ENCODE measurements at places on chromosomes 5 and 9.

DNA sequence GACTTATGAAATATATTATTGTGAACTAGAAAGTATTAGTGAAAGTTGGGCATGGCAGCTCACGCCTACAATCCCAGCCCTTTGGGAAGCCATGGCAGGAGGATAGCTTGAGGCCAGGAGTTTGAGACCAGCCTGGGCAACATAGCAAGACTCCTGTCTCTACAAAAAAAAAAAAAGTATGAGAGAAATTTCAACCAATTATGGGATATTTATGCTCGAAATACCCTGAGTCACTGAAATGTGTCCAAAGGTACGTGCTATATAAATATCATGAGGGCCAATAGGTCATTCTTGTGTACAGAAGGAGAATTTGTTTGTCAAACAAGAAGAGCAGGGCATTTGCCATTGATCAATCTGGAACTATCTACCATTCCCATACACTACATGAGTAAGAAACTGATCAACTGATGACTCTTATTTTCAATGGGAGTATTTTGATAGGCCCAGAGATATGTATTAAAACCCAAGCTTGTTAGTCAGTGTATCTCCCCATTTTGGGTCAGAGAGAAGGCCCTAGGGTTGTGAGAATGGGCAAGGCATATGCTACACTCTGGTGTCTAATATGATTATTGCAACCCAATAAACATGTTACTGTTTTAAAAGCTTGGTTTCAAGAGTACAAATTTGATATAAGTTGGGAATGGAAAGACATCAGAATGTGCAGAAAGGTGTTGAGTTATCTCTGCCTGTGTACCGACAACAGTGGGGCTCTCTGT is 21.7 kb upstream of the HOMER1 start:
- no peak for DNase-seq

DNA sequence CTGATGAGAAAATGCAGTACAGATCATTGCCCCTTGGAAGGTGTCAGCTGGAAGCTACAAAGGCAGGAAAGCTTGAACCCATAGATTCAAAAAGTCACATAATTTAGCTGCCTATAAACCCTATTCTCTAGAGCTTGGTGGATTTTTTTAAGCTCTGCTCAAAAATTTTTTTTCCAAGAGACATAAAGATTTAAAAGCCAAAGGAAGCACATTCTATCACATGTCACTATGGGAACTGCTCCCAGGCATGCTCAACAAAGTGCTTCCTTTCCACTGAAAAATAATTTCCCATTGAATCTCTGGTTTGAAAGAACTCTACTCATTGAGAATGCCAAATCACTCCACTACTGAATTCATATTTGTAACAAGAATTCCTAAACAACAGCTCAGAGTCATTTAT is 419.8 kb downstream of the CETN3 start:
- no peak for DNase-seq

DNA sequence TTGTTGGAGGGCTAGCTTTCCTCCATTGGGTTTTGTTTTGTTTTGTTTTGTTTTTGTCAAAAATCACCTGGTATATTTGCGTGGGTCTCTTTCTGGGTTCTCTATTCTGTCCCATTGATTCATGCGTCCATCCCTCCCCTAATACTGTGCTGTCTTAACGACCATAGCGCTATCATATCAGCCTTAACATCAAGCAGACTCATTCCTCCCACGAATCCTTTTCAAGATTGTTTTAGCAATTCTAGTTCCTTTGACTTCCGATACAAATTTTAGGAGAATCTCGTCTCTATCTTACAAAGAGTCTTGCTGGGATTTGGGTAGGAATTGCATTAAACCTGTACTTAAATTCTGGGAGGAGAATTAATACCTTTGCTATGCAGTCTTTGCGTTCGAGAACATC is 31.1 kb upstream of the RNF130 start:
- DNase-seq, result no peak

GRCh38 chr9:4566806-4567205 is 76.5 kb downstream of the SLC1A1 start:
- DNase-seq, result no peak

DNA sequence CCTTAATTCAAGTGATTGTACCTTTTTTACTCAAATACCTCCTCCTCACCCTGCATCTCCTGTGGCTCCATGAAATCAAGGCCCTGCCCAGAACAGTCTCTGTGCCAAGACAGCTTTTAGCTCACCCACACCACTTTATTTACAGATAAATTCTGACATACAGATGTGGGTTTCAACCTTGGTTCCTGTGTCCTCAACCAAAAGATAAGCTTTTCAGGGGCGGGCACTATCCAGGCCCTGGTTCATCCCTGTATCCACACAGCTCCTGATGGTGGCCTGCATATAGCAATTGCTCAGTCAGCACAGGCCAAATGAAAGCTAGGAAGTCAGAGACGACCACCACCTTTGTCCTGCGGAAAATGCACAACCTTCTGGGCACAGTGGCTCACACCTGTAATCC is 8.3 kb downstream of the SHB start:
- DNase-seq, result no peak

DNA sequence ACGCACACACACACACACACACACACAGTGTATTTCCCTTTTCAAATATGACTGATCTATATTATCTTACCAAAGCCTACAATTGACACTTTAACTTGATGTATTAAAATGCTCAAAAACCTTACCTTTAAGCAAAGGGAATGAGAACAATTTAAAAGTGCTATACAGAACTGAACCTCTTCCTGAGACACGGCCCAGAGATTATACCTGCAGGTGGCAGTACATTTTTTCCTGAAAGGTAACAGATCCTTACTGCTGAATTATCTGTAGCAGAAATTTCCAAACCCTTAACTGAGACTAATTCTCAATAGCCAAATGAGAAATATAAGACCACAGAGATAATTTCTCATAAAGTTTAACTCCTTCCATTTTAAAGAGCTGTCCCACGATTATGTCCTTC is 91.1 kb downstream of the MYO10 start:
- DNase-seq, result no peak

DNA sequence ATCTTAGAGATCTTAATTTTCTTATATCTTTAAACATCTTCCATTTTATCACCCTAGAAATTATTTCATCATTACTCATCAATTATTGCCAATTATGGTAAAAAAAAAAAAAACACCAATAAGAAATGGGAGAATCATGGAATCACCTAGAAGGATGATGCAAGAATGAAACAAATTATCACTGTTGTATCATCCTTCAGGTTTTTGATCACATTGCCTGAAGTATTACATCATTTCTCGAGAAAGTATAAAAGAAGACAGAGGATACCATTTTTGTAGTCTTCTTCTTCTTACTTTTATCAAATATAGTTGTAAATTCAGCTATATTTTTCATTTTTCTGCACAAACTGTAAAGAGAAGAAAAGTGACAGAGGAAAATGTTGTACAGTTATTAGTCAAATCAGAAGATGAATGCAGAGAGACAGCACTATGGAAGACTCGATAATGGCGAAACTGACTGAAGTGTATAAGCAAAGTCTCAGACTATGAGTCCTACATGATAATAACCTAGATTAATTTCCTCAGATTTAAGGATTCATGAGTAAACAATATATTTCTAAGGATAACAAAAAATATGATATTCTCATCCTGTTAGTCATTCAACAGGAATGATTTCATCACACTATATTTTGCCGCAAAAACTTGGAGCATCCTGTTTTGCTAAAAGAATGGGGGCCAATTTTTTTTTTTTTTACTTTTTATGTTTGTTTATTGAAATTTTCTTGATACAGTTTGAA is 5.9 kb upstream of the STC2 start:
- DNase-seq, result no peak

- DNase-seq, result no peak
These were observed 78.9 kb downstream of the FAM170A start for GRCh38 chr5:119708076-119708790.

DNA sequence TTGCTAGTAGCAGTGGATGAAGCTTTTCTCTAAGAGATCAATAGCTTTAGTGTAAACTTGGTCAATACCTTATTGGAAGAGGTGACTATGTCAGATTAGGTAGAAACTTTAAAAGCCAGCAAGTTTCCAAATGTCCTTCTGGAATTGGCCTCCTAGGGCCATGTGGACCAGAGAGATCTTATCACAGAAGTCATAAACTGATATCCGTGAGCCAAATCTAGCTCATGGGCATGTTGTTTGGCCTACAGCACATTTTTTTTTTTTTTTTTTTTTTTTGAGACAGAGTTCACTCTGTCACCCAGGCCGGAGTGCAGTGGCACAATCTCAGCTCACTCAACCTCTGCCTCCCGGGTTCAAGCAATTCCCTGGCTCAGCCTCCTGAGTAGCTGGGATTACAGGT is 157.5 kb upstream of the CCDC152 start:
- no peak for DNase-seq

DNA sequence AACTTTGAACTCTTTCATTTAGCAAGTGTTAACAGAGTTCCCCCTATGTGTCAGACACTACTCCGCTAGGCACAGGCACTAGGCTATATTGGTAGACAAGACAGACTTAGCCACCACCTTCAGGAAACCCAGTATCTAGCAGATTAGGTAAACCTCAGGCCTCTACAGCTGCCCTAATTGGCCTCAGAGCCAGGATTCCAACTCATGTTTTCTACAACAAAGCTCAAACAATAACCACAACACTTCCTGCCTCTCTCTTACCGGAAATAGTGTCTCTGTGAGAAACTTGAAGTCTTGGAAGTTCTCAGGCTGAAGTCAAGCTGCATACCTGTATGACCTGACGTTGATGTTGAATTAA is 116.6 kb upstream of the SLC44A1 start:
- no peak for DNase-seq

- DNase-seq, result no peak
These were observed 9.0 kb upstream of the KIF2A start for GRCh38 chr5:62296998-62297397.

GRCh38 chr5:168422431-168422830 is 63.8 kb upstream of the RARS1 start:
- no peak for DNase-seq

All from left lung (tissue), 14 donors.